ENCODE measurements at places on chromosomes 11 and 22.

DNA sequence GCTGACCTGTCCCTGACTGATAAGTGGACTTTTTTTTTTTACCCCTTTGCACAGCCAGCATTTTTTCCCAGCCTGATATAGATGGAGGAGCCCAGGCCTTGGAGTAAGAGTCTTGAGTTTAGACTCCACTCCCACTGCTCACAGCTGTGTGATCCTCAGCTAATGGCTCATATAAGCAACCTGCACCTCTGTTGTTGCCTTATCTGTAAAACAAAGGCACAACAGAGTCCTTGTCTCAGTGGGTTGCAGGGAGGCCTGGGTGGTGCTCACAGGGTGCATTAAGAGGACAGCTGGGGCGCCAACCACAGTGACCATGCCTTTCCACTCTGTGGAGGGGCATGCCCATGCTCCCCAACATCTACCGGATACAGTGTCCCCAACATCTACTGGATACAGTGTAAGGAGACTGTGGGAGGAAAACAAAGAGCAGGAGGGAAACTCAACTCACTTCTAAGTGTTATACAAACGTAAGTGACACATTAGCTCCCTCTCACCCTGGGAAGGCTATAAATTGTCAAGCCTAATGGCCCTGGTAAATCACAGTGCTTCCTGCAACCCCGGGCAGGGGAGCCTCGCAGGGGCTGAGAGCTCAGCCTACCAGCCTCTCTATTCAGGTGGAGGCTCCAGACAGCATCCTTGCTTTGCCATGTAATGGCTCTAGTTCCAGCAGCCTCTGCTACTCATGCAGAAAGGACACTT lies 109.5 kb downstream of the TENM4 start:
- no peak for DNase-seq

DNA sequence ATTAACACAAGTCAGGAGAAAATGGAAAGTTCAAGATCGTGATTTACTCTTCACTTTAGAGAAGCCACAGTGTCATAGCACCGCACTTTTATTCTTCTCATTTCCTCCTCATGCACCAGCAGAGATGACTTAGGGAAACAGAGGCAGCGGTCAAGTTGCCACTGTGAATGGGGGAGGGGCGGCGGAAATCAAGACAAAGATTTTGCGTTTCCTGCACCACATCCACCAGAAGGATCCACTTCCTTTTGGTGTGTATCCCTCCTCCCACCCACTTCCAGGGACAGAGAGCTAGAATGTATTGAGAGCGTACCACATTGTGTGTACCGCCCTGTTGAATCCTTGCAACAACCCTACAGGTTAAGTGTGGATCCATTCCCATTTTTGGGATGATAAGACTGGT lies 21.8 kb downstream of the TSPAN18 start:
- no peak for DNase-seq

- no peak for DNase-seq
These were observed 689 bp upstream of the TMEM126A start for GRCh38 chr11:85647078-85647477.

- no peak for DNase-seq
These were observed 120.0 kb downstream of the SLC17A6 start for GRCh38 chr11:22458161-22458560.

GRCh38 chr22:33209930-33210784 lies 152.0 kb upstream of the SYN3 start:
- peak; percentile 1 for DNase-seq
